ENCODE measurements at places on chromosomes 2 and 18.

GRCh38 chr2:66470199-66470598 lies 35.3 kb downstream of the MEIS1 start:
- DNase-seq: no peak

DNA sequence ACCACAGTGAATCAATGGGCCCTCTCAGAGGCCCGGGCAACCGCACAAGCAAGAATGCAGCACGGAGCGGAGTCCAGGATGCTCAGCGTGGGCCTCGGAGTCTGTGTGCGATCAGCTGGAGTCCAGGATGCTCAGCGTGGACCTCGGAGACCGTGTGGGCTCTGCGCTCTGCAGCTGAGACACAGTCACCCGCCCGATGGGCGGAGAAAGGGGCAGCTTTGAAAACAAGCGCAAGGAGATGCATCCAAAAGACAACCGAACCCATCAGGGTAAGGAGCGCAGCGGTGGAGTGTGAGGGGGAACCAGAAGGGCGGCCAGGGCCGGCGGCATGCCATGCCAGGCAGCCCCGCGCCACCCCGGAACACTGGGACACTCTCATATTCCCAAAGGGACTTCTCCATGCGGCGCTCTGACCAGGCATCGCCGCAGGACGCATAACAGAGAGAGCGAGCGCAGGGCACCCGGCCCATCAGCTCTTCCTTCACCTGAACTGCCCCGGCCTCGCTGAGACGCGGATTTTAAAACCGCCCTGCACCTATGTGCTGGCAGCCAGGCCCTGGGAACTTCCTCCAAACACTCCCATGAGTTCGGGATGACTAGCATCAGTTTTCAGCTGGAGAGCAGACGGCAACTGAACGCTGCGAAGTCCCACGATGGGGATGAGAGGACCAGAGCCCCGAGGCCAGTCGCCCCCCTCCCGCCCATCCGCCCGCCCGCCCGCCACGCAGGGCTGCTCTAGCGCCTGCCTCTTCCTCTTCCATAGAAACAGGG lies 44.7 kb downstream of the MC5R start:
- DNase-seq: no peak

DNA sequence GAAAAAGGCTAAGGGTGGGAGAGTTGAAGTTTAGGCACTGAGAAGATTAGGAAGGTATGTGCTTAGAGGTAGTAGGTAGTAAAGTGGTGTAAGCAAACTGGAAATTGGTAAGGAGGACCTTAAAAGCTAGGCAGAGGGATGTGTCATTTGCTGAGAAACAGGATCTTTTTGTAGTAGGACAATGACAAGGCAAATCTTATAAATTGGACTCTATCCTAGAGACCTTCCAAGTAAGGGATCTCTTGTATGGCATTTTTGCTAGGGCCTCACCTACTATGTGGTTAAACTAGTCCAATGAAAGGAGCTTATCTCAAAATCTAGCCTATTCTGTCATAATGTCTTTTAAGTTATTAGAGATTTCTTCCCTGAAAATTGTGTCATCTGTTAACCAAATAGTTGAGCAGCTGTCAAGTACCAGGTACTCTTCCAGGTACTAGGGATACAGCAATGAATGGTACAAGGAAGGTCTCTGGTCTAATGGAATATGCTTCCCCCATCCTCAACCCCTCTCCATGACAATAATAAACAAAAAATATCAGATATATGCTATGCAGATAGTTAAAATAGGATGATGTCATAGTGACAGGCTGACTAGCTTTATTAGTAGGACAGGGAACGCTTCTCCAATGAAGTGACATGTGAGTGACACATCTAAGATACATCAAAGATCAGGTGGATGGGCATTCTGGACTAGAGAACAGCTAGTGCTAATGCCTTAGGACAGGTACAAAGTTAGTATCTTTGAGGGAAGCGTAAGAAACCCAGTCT lies 17.7 kb downstream of the RIOK3 start:
- no peak for DNase-seq

GRCh38 chr2:170819680-170820664 lies 3.3 kb downstream of the GAD1 start:
- no peak for DNase-seq

GRCh38 chr2:192017844-192018243 lies 171.0 kb upstream of the CAVIN2 start:
- DNase-seq: no peak

- no peak for DNase-seq
Observed at GRCh38 chr2:108623616-108624015, 89.3 kb downstream of the LIMS1 start.

- DNase-seq: no peak
Observed at GRCh38 chr18:58908006-58908405, 43.3 kb downstream of the ZNF532 start.

DNA sequence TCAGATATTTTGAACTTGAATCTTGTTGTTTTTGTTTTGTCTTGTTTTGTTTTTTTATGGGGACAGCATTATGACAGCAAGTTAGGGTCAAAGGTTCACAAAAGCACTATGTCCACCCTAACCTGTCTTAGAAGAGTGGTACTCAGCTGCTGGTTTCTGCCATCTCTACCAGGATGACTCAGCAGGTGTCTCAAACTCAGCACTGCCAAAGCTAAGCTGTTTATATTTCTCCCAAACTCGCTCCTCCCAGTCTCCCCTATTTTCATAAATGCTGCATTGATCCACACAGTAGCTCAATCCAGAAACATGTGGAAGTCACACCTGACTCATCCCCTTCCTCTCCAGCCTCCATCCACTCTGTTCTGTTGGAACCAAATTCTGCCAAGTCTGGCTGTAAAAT lies 134.9 kb downstream of the ZBTB7C start:
- peak; percentile 13 for DNase-seq

GRCh38 chr2:24225499-24226242 lies 50.8 kb downstream of the FAM228A start:
- DNase-seq: no peak

- DNase-seq: no peak
Observed at GRCh38 chr2:38353402-38353801, 23.7 kb downstream of the ATL2 start.

DNA sequence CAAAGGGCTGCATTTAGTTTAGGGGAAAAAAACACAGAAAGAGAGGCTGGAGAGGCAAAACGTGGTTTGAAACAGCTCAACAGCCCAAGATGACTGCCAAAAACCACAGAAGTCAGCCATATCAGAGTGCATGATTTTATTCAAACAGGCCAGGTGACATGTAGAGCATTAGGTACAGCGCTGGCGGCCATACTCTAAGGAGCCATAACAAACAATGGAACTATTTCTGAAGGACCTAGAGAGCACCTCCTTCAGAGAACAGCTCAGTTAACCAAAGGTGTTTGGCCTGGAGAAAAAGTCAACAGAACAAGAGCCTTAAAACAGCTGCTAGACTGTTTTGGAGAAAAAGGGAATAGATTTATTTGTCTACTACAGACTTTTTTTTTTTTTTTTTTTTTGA lies 2.6 kb downstream of the THADA start:
- DNase-seq: no peak

All from HT1080 (cell line).